ENCODE measurements at places on chromosomes 2 and 18.

DNA sequence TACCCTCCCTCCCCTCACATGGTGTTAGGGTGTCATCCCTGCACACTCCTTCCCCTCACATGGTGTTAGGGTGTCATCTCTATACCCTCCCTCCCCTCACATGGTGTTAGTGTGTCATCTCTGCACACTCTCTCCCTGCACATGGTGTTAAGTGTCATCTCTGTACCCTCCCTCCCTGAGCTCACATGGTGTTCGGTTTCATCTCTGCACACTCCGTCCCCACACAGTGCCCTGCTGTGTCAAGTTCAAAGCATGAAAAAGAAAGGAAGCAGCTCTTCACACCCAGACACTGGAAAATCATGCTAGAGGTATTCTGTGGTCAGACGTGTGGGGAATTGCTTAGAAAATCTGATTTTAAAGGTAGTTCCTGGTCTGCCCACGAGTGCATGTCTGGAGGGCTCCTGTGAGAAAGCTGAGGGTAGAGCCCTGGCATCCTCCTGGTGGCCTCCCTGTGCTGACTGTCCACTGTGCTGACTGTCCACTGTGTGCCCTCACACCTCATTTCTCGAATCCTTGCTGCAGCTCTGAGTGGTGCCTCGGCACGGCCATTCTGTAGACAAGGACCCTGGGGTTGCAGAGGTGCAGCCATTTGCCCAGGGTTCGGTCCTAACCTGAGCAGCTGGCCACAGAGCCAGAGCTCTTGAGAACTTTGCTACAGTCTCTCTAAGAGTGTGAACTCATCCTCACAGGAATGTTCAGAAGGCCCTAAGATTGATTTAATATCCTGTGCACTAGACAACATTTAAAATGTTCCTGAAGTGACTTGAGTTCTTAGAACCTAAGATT is 69.1 kb upstream of the NFATC1 start:
- no peak for DNase-seq

- no peak for DNase-seq
These were observed 233.2 kb downstream of the SLC8A1 start for GRCh38 chr2:40218679-40219078.

GRCh38 chr18:48871391-48872166 is 79.2 kb downstream of the SMAD7 start:
- no peak for DNase-seq

- DNase-seq = peak; percentile 14
These were observed 511.5 kb downstream of the TNS1 start for GRCh38 chr2:217491271-217491670.

DNA sequence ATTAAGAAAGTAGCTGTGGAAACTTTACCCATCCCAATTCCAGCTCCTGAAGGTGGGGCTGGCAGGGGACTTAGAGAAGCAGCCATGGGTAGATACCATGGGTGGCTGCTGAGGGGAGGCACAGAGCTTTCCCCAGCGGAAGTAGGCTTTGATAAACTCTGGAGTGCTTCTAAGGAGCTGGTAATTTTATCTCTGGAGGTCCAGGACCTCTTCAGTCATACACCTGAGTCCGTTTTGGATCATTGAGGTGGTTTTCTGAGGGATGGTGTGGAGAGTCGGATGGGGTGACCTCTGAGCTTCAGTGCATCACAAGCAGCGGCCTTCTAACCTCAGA is 36.7 kb upstream of the BMP10 start:
- no peak for DNase-seq

DNA sequence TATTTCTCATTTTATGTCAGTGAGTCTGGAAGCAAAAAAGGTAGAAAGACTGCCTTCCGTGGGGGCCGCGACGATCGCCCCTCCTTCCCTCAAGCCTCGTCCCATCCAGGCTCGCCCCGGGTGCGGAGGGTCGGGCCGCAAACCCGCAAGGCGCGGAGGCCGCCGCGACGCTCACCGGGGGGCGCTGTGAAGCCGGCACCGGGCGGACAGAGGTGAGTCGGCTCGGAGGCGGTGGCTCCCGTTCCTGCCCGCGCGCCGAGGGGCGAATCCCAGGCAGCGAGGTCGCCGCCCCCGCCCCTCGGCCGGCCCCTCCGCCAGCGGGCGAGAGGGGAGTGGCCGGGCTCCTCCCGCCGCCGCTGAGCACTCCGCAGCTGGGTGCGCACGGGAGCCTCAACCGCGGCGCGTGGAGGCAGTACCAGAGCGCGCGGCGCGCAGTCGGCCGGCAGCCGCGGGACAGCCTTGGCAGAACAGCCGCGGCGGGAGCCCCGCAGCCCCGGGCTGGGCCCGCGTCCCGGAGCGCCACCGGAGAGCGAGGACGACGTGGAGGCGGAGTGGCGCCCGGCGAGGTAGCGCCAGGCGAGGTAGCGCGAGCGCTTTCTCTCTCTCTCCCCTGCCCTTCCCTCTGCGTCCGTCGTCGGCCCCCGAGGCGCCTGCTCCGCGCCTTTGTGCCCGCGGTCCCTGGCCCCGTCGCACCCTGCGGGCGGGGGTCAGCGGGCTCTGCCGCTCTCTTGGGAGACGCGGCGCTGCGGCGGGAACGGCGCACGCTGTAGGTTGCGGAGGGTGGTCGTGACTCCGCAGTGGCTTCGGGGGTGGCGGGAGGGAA is at the start of gene MYO1B:
Gene MYO1B (plus strand): TSS at position 359 of the 823 bp plus-strand sequence. CDS start 31,492 bp downstream, outside the sequence.
- peak; percentile 90 for DNase-seq

DNA sequence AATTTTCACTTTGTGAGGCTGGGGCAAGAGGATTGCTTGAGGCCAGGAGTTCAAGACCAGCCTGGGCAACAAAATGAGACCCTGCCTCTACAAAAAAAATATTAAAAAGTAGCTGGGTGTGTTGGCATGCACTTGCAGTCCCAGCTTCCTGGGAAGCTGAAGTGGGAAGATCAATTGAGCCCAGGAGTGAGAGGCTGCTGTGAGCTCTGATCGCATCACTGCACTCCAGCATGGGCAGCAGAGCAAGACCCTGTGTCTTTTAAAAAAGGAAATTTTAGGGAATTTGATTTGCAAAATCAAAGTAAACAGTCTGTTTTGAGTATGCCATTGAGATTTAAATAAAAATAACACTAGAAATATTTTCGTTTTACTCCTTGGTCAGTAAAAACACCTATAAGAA is 27.4 kb downstream of the ATG16L1 start:
- DNase-seq = no peak

DNA sequence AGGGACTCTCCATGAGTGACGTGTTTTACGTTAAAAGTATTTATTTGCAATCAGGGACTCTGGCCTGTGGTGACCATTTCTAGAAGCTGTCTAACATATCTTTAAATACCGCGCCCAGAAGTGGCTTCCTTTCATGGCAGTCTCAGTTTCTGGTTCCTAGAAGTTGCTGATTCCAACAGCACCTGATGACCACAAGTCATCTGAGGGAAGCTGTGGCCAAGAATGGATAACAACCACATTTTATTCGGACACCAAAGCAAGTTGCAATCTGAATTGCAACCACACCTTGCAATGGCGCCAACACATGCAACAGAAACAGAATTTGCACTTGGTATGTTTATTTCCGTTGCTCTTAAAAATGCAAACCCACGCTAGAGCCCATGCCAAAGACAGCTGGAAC is 33.1 kb downstream of the MEX3C start:
- DNase-seq = no peak

DNA sequence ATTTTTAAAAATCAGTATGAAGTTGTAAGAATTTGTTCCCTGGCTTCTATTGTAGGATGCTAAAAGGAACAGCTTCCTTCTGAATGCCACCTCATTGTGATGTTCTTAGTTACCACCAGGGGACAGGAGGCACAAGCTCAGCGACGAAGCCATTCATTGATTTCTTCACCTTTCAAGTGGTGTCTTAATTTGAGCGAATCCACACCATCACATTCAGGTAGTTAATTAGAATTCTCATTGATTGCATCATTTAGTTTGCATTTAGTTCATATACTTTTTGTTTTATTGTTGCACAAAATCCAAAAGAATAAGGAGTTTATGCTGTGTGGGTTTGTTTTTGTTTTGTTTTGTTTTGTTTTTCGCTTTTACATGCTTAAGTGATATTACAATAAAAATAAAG is 23.1 kb downstream of the CYP27C1 start:
- DNase-seq = peak; percentile 80

DNA sequence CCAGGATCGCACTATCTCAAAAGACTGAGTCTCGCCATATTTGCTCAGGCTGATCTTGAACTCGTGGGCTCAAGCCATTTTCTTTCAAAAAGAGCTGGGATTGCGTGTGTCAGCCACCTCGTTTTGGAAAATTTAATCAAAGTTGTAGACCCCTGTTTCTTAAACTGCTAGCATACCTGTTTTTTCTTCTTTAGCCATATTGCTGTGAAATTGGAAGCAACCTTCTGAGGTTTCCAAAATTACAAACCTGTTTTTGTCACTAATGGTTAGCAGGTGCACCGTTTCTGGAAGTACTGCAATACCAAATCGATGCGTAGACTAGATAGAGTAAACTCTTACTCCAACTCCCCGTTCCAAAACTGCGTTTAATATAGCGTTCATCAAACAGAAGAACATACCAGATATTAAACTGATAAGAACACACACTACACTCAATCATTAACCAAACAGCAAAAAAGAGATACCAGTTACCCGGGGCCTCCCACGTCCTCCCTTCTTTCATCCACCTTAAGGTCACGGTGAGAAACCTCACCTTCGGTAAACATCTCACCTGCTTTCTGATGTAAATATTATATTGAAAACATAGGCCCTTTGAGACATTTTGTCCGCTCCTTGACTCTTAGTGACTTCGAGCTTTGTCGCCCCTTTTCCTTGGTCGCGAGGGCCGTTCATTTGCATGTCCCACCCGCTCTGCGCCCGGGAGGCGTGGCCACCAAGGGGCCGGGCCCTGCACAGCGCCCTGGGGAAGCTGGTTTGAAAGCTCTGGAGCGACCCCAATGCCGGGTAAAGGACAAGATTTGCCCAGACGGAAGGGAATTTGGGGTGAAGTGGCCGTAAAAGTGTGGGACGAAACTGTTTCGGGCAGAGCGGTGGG is at the start of gene RNU2-63P:
Gene RNU2-63P (minus strand): TSS at position 462 of the 874 bp plus-strand sequence.
- peak; percentile 92 for DNase-seq

GRCh38 chr2:169426069-169426663 is 53.1 kb upstream of the BBS5 start:
- no peak for DNase-seq

GRCh38 chr18:23300231-23300805 is 152.8 kb upstream of the RIOK3 start:
- no peak for DNase-seq

- DNase-seq = no peak
These were observed 345.7 kb downstream of the DYSF start for GRCh38 chr2:71799013-71799575.

GRCh38 chr18:31413137-31413536 is 34.4 kb upstream of the DSG3 start:
- DNase-seq = no peak

DNA sequence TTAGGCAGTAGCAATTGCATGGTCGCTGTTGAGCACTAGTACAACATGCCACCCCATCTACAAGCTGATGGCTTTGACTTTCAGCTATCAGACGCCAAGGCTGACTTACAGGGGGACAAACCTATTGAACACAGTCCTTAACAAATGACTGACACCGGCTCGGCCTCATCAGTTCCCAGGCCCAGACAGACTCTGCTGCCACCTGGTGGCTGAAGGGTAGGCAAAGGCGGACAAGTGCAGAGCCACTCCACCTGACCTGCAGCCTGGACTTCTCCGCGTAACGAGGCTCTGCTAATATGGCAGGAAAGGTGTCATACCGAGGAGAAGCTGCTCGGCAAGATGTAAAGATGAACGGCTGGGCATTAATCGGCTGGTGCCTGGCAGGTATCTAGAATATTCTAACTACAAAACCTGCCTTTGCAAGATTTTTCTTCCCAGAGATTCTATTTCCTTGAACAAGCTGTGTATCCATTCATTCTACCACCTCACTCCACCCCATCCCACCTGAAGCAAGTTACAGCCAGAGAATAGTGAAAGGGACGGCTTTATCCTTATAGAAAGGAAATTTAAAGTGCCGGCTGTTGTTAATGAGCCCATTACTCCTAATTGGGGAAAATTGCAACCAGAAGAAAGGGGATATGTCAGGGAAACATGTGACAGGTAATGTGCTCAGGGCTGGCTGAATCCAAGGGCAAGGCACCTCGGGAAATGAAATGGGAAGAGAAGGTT is 67.4 kb downstream of the STEAP3 start:
- DNase-seq = peak; percentile 74

DNA sequence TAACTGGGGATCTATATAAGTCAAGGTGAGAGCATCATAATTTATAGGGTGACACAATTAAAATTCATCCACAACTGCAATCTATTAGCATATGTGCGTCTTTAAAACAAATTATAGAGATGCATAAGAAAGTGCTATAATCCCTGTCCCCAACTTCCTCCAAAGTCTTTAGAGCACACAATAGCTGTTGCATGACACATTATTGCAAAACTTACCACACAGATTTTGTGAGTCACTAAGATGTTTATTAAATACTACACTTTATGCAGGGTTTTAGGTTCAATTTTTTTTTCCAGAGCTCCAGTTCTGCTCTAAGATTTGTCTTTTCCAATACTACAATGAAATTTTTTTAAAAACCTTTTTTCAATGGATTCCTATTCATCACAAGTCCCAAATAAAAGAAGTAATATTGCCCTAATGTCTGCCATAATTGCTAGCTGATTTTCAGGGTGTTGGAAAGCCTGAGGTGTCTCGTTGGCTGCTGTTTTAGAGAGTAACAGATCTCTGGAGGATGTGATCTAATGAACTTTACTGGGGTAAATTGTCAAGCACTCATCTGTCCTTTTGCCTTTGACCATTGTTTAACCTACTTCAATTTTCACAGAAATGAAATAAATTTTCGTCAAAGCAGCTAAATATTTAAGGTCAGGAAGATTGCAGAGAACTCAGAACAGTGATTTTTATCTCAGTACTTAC is 250.5 kb upstream of the NETO1 start:
- peak; percentile 47 for DNase-seq

- no peak for DNase-seq
These were observed 12.6 kb downstream of the TEX51 start for GRCh38 chr2:126911111-126911796.

GRCh38 chr18:32200766-32201165 is 10.9 kb downstream of the MEP1B start:
- DNase-seq = no peak

DNA sequence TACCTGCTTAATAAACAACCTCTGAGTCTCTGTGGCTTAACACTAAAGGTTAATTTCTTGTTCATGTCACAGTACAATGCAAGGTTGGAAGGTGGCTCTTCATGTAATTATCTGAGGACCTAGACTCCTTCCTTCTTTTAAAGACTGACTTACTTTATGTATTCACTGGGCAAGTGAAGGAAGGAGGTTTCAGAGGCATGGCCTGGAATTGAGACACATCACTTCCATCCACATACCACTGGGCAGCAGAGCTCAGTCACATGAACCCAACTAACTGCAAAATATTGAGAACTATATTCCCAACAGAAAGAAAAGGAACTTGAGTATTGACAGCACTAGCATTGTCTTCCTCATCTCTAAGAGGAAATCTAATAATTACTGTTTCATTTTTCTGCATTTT is 57.5 kb upstream of the FN1 start:
- no peak for DNase-seq

DNA sequence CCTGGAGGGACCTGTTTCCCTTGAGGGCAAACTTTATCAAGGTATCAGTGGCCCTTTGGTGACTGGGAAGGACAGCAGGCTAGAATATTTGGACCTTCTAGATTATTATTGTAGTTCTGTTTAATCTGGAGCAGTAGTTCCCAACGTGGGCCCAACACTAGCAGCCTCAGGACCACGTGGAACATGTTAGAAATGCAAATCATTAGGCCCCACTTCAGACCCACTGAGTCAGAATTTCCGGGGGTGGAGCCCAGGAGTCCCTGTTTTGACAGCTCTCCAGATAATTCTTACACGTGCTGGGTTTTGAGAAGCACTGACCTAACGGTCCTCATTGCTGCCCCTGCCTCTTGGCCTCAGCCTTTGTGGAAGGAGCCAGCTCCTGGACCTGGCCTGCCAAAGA is 25.5 kb upstream of the DYNC2LI1 start:
- DNase-seq = no peak

Measured in NB4 (cell line).